CD4-positive, alpha-beta T cell treated with Interleukin-4 for 4 hours (primary cell): ENCODE measurements at places on chromosomes 13 and 19.

GRCh38 chr19:18002347-18002850 lies 5.6 kb upstream of the ARRDC2 start:
- DNase-seq: peak; percentile 25

GRCh38 chr13:21446656-21447055 lies 12.4 kb downstream of the ZDHHC20 start:
- no peak for DNase-seq

DNA sequence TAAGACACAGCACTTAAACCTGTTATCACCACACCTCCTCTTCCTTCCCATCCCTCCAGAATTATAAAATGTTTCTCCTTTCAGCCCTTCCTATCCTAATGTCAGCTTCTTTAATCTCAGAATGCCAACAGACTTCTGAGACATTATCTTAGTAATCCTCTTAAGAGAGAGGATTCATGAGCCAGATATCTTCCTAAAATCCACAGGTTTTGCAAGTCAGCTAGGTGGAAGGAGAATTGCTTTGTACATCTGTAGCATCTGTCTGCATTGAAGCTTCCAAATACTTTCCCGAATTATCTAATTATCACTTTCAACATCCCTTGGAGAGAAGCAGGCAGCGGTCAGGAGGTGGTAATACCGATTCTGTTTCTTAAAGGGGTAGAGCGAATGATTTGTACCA lies 179.1 kb downstream of the DCT start:
- DNase-seq: no peak

GRCh38 chr13:51244637-51245405 lies 22.6 kb downstream of the FAM124A start:
- DNase-seq: no peak

GRCh38 chr13:27789153-27789494 lies 3.2 kb upstream of the GSX1 start:
- DNase-seq: no peak

DNA sequence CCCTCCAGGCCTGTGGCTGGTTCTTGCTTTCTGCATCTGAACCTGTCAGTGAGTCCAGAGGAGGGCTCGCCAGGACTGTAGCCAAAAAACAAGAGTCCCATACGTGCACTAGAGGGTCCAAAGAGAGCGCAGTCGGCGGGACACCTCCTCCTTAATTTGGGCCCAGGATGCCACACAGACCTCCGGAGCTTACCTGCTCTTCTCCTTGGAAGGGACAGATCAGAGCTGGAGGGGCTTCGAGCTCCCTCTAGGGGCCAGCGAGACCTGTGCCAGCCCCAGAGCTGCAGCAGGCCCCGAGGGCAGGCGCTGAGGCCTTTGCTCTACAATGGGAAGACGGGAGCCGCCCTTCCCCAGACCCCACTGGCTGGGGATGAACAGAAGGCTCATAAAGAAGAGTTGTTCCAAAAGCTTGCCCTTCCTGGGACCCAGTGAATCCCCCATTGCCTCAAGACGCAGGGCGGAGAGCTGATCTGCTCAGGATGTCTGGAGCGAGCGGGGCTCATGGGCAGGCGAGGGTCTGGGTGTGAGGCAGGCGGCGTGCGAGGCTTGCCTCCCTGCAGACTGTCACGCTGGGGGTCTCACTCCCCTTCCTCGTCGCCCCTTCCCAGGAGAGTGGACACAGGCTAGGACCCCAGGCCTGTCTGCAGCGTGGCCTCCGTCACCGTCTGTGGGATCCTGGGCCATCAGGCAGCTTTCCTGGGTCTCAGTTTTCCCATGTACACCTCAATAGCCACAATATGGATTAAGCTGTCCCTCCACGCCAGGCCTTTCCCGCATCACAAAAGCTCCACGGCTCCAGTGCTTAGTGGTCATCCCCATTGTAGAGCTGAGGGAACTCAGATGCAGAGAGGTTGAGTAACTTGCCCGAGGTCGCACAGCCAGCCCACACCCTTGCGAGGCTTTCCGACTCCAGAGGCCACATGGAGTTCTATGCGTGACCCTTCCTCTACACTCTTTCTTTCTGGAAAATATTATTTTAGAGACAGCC lies 46.9 kb upstream of the VSTM2B start:
- DNase-seq: no peak

DNA sequence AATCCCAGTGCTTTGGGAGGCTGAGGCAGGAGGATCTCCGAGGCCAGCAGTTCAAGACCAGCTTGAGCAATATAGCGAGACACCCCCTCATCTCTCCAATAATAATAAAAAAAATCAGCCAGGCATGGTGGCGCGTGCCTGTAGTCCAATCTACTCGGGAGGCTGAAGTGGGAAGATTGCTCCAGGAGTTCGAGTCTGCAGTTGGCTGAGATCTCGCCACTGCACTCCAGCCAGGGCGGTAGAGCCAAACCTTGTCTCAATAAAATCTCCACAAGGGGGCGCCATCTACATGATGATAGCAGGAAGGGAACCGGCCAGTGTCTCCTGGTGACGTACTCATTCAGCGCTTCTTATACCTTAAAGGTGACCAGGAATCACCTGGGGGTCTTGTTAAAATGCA lies 13.6 kb upstream of the C5AR1 start:
- peak; percentile 81 for DNase-seq

DNA sequence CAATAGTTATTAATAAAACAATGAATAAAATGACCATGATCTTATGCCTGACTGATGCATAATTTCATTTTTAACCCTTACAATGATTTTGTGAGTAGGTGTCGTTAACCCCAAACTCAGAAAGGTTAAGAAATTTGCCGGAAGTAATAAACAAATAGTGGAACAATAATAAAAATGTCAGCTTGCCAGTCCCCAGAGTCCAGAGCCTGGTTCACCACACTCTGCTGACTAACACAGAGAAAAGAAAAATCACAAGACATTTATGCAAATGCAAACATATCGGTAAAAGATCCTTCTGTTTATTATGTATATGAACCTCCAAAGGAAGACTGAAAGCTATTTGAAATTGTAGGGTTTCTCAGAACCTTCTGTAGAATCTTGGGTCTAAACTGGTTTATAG lies 563.7 kb downstream of the EFNB2 start:
- DNase-seq: no peak

- no peak for DNase-seq
These were observed 18.9 kb upstream of the ZNF14 start for GRCh38 chr19:19751846-19752245.

- DNase-seq: no peak
These were observed 13.3 kb downstream of the CD37 start for GRCh38 chr19:49348305-49349189.

GRCh38 chr19:46069806-46070341 lies 29.1 kb upstream of the IGFL4 start:
- no peak for DNase-seq

DNA sequence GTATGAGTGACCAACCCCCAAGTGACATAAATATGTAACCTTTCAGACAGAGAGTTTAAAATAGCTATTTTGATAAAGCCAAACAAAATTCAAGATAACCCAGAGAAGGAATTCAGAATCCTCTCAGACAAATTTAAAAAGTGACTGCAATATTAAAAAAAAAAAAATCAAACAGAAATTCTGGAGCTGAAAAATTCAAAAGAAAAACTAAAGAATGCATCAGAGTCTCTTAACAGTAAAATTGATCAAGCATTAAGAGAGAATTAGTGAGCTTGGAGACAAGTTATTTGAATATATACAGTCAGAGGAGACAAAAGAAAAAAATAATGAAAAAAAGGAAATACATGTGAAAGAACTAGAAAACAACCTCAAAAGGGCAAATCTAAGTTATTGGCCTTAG lies 53.1 kb upstream of the ATXN8OS start:
- no peak for DNase-seq

GRCh38 chr19:52191951-52192350 lies 2.1 kb downstream of the PPP2R1A start:
- DNase-seq: no peak

DNA sequence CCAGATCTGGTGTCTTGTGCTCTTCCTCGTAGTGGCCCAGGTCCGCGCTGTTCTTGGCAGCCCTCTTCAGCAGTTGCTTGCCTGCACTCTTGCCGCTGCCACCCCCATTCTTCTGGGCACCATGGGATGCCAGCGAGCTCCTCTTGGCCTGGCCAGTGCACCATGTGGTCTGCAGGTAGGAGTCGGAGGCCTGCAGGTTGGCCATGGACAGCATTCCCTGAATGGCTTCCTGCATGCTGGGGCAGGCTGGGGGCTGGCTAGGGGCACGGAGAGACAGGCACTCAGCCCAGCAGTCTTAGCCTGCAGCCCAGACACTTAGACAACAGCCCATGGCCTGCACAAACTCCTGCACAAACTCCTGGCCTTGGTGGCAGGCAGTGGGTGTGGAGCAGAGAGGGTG lies 234.9 kb downstream of the TUBA3C start:
- DNase-seq: no peak

DNA sequence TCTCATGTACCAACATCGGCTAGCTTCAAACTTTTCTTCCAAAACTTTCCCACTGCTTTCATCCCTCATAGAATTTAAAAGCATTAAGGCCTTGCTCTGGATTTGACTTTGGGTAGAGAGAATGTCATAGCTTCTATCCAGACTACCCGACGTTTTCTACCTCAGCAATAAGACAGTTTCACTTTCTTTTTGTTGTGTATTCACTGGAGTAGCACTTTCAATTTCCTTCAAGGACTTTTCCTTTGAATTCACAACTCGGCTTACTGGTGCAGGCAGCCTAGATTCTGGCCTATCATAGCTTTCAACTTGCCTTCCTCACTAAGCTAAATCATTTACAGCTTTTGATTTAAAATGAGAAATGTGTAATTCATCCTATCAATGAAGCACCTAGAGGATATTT lies 420.4 kb upstream of the GPC6 start:
- peak; percentile 10 for DNase-seq

GRCh38 chr13:84399320-84400085 lies 517.2 kb upstream of the SLITRK1 start:
- DNase-seq: no peak

- no peak for DNase-seq
These were observed 122.8 kb upstream of the ARGLU1 start for GRCh38 chr13:106690779-106691178.

- DNase-seq: peak; percentile 27
These were observed 11.8 kb upstream of the ERFL start for GRCh38 chr19:41939861-41940730.

DNA sequence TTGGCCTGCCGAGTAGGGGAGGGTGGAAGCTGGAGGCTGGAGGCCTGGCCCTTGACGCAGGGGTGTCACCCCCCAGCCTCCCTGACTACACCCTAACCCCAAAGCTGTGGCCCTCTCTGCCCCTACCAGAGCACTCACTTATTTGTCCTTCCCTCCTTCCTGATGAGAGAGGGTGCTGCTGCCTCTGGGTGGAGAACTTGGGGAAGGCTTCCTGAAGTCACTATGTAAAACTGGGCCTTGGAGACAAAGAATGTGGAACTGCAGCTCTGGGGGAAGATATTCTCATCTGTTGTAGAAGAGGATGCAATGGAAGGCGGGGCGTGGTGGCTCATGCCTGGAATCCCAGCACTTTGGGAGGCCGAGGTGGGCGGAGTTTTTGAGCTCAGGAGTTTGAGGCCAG lies 485.2 kb downstream of the ZNF536 start:
- DNase-seq: no peak

- no peak for DNase-seq
These were observed 9.4 kb upstream of the GRAMD1A start for GRCh38 chr19:34990578-34991192.

GRCh38 chr19:35294859-35295791 lies 3.2 kb downstream of the MAG start:
- no peak for DNase-seq

DNA sequence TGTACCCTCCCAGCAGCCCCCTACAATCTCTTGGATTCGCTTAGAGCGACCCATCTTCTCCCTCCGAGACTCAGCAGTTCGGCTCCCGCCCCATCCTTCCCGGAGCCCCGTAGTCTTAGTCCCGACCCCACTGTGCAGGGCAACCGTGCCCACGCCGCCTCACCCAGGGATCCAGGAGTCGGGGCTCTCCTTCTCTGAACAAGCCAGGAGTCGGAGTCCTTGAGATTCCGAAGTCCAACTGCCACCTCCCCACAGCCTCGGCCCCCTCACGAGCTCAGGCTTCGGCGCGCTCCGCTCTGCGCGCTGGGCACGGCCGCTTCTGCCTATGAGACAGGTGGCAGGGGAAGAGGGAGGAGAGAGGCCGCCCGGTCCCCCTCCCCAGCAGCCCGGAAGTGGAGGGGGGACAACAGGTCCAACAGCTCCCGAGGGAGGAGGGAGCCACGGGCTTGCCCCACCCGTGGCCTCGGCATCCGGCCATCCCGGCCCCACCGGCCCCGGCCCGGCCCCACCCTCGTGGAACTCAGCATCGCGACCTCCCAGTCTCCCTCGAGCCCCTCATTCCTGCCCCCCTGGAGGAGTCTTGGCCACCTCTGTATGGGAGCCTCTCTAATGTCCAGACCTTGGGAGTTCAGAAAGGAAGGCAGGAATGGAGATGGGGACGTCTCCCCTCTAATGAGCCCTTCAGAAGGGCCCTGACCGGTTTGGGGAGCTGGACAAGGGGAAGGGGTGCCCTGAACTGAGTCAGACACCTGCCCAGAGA lies at the start of gene PHLDB3:
PHLDB3 (minus strand) TSS at position 321 of the 760 bp plus-strand sequence. CDS start 628 bp downstream, outside the sequence.
- peak; percentile 36 for DNase-seq

GRCh38 chr13:95292622-95293021 lies 8.6 kb downstream of the ABCC4 start:
- DNase-seq: no peak

DNA sequence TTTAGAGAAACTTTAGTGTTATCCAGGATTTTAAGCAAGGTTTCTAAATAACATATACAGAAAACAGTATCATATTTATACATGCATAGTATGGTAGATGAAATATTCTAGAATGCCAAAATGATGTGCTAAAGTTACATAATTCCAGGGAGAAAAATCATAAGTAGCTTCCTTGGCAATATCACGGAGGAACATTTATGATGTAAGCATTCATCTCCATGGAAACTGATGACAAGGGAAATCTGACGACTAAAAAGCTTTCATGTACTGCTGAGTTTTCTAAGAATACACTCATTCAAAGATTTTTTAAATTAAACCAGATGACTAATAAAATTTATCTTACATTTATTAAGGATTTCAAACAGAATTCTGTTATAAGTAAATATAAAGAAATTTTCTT lies 4.7 kb downstream of the TEX30 start:
- no peak for DNase-seq

DNA sequence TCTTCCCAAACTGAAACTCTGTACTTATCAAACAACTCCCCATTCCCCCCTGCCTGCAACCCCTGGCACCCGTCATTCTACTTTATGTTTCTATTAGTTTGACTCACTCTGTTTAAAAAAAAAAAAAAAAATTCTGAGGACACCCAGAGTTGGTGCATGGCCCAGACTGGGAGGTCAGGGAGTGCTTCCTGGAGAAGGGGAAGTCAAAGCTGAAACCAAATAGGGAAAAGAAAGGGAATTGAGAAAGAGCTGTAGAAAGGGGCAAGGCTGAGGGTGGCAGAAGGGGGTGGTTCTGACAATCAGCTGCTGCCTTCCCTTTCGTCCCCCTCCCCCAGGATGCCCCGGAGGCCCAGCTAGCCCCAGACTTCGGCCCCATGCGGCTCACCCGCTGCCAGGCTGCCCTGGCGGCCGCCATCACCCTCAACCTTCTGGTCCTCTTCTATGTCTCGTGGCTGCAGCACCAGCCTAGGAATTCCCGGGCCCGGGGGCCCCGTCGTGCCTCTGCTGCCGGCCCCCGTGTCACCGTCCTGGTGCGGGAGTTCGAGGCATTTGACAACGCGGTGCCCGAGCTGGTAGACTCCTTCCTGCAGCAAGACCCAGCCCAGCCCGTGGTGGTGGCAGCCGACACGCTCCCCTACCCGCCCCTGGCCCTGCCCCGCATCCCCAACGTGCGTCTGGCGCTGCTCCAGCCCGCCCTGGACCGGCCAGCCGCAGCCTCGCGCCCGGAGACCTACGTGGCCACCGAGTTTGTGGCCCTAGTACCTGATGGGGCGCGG lies 9.0 kb upstream of the STRN4 start:
- no peak for DNase-seq
